ENCODE measurements at places on chromosomes 5 and 9. TPM values are rescaled to one million over a fixed set of nuclear protein-coding genes. Genes with fewer than 3 reads are reported as not detected.

PTGES gene
- 1.0 TPM for total RNA-seq

ALDH1A1 gene
- total RNA-seq, result not detected

PCDHAC1 gene
- 25.2 TPM for total RNA-seq

SKP2 gene
- total RNA-seq, result 47.8 TPM

FOXI1 gene
- total RNA-seq, result not detected

GADD45G gene
- 124 TPM for total RNA-seq

UGT3A1 gene
- total RNA-seq, result not detected

ADRA1B gene
- 0.66 TPM for total RNA-seq

TOMM5 gene
- 52.4 TPM for total RNA-seq

Data from glutamatergic neuron (in vitro differentiated cells).